Smooth muscle cell of bladder (primary cell): ENCODE measurements at places on chromosomes 5 and 9. TPM values are rescaled to one million over a fixed set of nuclear protein-coding genes. Genes with fewer than 3 reads are reported as not detected.

ADRB2 gene
- total RNA-seq, result under 0.01 and 0.09 TPM in 2 replicates

FAM169A gene
- total RNA-seq, result under 0.01 and 0.09 TPM in 2 replicates

CDH9 gene
- total RNA-seq, result 0.18 TPM in 1 of 2 replicates, not detected in the other

RNF183 gene
- not detected in 2 replicates for total RNA-seq

PCDHB5 gene
- 0.57 and 1.4 TPM in 2 replicates for total RNA-seq

TRMT10B gene
- total RNA-seq, result 2.9 and 3.4 TPM in 2 replicates

SLC35D2 gene
- total RNA-seq, result 13.4 and 17.2 TPM in 2 replicates

FAM78A gene
- 0.43 and 0.55 TPM in 2 replicates for total RNA-seq

PPIC gene
- 59.9 and 100 TPM in 2 replicates for total RNA-seq
